ENCODE measurements at places on chromosomes 1 and 21.
A peak's percentile ranks its signal among the peaks of the same experiment; 100 is the strongest.

- no peak for DNase-seq
Observed at GRCh38 chr1:47814612-47815395, 182.4 kb downstream of the TRABD2B start.

GRCh38 chr1:183287191-183287675 is 101.2 kb downstream of the LAMC2 start:
- DNase-seq: no peak

DNA sequence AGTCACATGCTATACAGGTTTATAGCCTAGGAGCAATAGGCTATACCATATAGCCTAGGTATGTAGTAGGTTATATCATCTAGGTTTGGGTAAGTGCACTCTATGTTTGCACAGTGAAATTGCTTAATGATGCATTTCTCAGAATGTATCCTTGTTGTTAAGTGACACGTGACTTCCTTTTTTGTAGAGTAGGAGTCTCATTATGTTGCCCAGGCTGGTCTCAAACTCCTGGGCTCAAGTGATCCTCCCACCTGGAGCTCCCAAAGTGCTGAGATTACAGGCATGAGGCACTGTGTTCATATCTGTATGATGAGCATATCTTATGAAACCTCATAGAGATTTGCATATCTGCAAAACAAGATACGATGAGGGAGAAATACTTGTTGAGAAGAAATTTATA is 13.8 kb upstream of the ABCB10 start:
- no peak for DNase-seq

GRCh38 chr1:214401666-214402065 is 120.7 kb downstream of the SMYD2 start:
- no peak for DNase-seq

DNA sequence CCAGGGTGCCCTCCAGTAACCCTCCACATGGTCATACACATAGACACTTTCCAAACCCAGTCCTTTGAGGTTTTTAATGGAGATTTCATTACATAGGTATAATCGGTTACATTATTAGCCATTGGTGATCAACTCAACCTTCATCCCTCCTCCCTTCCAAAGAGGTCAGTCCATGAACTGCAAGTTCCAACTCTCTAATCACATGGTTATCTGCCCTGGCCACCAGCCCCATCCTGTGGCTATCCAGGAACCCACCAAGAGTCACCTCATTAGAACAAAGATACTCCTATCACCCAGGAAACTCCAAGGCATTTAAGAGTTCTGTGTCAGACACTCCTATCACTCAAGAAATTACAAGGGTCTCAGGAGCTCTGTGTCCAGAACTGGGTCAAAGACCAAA is 12.2 kb downstream of the ATP1A4 start:
- no peak for DNase-seq

GRCh38 chr1:67956116-67956515 is 94.3 kb downstream of the DIRAS3 start:
- DNase-seq: no peak

DNA sequence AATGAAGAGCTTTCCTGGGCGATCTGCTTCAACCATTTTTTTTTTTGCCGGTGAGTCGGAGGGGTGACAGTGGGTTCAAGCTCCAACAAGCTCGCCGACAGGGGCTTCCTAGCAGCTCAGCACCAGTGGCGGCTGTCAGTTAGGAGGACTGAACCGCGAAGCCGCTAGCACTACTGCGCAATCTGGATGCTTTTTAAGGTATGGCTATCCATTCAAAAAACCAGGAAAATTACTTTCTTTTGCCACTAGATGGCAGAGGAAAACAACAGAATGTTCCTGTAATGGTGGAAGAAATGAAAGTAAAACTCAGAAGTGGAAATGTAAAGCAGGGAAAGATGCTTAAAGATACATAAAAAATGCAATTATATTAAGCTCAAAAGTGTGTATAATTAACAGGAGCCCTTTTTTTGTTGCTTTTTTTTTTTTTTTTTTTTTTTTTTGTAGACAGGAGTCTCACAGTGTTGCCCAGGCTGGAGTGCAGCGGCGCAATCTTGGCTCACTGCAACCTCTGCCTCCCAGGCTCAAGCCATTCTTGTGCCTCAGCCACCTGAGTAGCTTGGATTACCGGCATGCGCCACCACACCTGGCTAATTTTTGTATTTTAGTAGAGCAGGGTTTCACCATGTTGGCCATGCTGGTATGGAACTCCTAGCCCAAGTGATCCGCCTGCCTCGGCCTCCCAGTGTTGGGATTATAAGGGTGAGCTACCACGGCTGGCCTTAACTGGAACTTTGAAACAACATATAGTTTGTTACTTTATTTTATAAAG is 8.5 kb downstream of the KYAT3 start:
- DNase-seq: no peak

DNA sequence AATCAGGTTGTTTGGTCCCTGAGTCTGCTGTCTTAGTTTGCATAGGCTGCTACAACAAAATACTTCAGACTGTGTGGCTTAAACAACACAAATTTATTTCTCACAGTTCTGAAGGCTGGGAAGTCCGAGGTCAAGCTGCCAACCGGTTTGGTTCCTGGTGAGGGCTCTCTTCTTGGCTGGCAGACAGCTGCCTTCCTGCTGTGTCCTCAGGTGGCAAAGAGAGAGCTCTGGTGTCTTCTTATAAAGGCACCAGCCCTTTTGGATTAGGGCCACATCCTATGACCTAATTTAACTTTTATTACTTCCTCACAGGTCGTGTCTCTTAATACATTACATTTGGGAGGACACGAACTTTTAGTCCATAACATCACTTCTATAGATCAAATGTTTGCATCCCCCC is 89.6 kb upstream of the CD34 start:
- DNase-seq: no peak

DNA sequence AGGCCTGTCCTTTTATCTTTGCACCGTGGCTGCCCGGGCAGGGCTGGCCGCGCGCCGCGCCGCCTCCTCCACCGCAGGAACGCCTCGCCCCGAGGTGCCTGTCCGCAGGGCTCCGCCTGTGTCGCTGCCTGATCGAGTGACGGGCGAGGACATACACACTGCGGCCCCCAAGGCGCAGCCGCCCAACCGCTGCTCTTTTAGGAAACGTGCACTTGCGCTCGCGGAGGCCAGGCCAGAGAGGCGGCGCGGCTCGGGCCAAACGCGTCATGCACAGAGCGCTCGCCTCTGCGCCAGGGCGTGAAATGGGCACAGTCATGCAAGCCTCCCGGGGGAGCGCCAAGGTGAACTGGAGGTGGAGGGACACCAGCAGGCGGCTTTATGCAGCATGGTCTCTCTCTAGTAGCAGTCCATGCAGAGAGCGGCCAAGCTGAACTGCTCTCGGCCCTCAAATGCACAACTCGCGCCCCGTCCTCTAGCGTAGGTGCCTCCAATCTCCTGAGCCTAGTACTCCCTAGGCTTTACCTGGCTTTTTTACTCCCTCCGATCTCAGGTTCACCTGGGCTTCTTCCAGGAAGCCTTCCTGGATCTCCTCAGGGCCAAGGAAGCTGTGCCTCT is 12.9 kb downstream of the TRABD2B start:
- DNase-seq: peak; percentile 66

GRCh38 chr1:175884369-175884768 is 141.0 kb upstream of the TNR start:
- DNase-seq: no peak

DNA sequence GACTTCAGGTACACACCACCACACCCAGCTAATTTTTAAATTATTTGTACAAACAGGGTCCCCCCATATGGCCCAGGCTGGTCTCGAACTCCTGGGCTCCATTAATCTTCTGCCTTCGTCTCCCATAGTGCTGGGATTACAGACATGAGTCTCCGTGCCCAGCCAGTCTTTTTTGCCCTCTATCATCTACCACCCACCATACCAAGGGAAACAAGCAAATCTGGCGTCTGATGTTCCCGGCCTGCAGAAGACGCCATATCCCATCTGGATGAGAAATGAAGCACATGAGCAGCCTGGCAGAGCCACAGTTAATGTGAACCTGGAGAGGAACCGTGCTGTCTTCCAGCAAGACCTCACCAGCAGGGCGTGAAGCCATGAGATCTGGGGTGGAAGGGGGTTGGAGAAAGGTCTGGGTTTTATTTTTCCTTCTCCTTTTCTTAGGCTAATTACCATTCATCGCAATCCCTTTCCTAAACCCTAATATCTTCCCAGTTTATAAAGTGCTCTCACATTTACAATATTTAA is 1.8 kb upstream of the PRELP start:
- DNase-seq: no peak

GRCh38 chr1:94912263-94913184 is 14.4 kb downstream of the CNN3 start:
- no peak for DNase-seq
